ENCODE measurements at places on chromosomes 5 and 9.

- no peak for DNase-seq
Observed at GRCh38 chr5:117262572-117263131, 688.0 kb upstream of the SEMA6A start.

DNA sequence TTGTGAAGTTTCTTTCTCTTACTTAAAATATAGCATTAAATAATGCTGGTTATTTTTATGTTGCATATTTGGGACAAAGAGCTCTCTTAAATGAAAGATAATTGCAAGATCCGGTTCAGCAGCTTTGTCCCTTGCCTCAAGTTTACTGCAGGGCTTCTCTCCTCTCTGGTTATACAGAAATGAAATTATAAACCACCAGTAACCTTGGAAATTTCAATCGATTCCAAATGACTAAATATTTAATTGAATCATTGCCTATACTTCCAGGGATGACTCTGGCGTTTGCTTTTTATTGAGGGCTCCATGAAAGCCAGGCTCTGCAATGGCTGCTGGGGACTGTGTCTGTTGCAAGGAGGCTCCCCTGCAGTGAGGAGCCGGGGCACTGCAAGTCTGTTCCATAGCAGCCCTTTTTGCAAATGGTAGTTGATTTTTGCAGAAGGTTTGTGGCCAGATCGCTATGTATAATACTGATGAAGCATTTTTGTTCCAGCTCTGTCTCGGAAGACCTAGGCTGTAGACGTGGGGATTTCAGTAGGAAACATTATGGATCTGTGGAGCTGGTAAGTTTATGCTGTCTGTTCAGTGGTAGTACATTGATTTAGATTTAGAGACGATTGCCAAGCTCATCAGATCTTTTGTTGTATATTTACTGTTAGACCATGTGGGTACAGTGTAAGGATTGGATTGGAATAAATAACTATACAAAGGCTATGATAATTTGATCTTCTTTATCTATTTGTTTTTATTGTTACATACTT is at the start of gene GARNL3:
Gene GARNL3 (plus strand): TSS at position 313 of the 758 bp plus-strand sequence. CDS start 104 bp downstream, at position 417.
- DNase-seq = no peak

GRCh38 chr5:171525085-171525484 is 105.6 kb downstream of the FGF18 start:
- no peak for DNase-seq

DNA sequence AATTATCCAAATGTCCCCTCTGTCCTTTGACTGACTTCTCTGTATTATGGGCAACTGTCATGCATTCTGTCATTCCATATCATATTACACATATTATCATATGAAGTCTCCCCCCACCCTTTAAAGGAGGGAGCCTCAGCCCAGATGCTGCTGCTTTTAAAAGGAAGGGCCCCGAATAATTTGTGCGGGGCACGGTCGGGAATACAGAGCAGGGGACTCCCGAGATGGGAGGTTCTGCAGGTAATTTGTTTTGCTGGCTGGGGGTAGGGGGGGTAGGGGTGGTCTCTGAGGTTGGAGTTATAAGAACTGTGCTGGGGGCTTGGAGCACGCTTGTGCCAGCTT is 10.1 kb upstream of the LHX2 start:
- no peak for DNase-seq

DNA sequence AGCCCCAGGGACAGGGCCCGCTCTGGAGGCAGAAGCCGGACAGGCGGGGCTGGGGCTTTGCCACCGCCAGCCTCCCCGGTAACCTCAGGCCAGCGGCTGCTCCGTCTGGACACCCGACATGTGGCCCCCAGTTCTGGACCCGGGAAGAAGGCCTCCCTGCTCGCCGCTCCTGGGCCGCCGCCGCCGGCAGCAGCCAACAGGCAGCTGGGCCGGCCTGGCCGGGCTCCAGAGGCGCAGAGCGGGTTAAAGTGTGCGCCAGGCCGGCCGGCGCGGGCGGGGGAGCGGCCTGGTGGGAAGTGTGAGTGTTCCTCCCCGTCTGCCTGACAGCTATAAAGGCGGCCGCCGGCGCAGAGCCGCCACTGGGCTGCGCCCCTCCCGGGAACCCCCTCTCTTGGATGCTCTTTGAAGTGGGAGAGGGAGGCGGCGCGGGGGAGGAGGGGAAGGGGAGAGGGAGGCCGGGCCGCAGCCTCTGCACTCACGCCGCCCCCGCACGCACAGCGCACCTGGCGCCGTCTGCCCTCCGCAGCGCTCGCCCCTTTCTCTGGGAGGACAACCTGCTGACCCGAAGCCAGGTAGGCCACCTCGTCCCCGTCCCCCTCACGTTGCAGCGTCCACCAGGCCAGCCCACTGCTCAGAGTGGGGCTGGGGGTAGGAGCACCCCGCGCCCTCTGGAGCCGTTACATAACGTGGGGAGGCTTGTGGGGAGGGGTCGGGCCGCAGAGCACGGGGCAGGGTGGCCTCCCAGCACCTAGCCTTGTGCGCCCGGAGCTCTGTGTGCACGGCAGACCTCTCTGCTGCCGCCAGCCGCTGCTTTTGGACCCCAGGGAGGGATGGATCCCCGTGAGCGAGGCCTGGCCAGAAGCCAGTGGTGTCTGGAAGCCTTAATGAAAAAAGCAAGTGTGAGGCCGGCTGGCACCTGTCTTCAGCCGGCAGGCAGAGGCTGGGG is at the start of gene ADAMTSL2:
Gene ADAMTSL2 (plus strand): TSS at position 359 of the 946 bp plus-strand sequence. CDS start 2,009 bp downstream, outside the sequence.
- no peak for DNase-seq

GRCh38 chr9:33048054-33048465 is 23.0 kb downstream of the DNAJA1 start:
- DNase-seq = no peak

- DNase-seq = no peak
Observed at GRCh38 chr5:161385027-161385426, 161.5 kb downstream of the GABRB2 start.

DNA sequence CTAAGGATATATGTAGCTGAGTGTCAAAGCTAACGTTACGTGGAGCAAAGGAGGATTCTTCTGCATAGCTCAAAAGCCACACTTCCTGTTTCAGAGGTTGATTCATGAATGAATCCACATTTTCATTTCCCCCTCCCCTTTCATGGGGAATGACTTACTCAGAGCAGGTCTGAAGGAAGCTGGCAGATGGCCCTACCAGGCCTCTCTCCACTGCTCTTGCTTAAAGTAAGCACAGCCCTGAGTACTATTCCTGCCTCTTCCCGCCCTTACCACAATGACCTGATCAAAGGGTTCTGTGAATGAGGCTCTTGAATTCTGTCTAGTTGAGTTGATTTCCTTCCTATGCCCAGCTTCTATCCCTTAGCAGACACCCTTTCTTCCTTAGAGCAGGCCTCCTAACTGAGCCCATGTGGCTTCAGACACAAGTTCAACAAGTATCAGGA is 6.3 kb downstream of the IGIP start:
- DNase-seq = no peak

DNA sequence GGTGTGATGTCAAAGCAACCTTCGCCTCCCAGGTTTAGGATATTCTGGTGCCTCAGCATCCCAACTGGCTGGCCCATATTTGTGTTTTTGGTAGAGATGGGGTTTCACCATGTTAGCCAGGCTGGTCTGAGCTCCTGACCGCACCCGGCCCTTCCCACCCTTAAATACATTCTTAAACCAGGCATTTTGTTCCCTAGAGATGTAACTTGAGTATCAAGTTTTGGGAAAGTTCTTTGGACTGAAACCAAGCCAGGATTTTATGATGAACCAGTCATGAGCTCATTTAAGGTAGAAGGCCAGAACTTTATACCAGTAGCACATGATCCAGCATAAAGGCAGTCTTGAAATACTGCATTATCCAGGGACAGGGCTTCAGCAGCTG is 3.5 kb downstream of the RPL7A start:
- no peak for DNase-seq

GRCh38 chr9:108257382-108257781 is 598.4 kb downstream of the ACTL7B start:
- no peak for DNase-seq

DNA sequence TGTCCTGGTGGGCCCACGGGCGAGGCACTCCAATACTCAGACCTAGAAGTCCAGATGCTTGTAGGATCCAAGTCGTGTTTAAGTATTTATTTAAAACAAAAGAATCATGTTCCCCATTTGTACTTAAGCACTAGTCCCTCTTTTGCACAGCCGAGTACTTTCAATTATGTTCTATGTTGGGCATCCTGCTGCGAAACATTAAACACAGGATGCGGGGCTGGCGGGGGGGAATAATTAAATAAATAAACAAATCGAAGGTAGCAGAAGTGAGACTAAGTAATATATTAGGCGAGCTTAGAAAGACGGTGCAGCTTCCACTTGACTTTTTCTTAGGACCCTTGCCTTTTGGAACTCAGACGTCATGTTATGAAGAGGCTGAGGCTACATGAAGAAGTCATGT is 1129.2 kb upstream of the ACO1 start:
- DNase-seq = no peak

DNA sequence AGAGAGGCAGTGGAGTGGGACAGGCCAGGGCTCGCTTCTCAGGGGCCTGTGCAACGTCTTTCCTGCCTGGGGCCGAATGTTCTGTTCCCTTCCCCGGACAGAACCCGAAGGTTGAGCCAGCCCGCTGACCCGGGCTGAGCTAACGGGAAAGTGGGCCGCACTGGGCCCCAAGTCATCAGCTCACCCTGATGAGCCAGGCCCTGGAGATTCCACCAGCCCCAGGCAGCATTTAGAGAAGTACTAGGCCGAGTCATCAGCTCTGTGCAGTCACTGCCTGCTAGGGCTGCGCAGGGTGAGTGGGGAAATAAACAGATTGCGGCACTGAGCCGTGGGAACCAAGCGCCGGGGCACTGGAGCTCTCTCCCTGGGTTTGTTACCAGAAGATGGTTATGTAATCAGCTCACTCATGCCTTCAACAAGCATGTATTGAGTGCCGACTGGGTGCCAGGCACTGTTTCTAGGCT is 29.1 kb upstream of the DUSP1 start:
- DNase-seq = no peak

GRCh38 chr9:18826248-18826647 is 206.8 kb downstream of the SAXO1 start:
- DNase-seq = no peak

GRCh38 chr5:54347221-54347865 is 37.0 kb upstream of the ARL15 start:
- DNase-seq = no peak

- DNase-seq = no peak
Observed at GRCh38 chr5:142358121-142358520, 33.3 kb upstream of the SPRY4 start.

DNA sequence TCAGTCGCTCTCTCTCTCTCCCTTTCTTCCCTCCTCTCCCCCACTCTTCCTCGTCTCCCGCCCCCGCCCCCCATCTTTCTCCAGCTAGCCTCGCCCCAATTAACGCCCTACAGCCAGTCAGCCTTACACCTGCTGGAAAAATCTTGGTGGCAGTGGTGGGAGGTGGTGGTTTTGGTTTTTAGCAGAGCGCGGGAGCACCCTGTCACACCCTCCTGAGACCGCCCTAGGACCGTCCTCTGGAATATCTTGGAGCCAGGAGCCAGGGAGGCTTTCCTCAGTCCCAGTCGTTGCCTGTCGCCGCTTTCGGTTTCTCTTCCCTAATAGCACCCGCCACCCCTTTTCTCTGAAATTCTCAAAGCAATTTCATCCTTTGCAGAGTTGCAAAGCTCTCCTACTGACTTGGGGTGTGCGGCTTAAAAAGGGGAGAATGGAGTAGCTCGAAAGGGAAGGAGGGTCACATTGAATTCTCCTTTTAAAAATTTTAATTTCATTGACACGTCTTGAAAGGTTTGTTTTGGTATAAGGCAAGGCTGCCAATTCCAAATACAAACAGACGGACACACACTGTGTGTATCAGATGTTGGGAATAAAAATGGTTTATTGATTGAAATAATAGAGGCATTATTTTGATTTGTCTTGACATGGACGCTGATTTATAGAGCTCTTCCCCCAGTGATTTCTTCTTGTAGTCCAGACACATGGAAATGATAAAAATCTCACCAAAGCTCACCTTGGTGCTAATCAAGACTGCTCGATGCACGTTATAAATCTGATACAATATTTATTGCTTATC is 301.3 kb downstream of the PARP8 start:
- no peak for DNase-seq

DNA sequence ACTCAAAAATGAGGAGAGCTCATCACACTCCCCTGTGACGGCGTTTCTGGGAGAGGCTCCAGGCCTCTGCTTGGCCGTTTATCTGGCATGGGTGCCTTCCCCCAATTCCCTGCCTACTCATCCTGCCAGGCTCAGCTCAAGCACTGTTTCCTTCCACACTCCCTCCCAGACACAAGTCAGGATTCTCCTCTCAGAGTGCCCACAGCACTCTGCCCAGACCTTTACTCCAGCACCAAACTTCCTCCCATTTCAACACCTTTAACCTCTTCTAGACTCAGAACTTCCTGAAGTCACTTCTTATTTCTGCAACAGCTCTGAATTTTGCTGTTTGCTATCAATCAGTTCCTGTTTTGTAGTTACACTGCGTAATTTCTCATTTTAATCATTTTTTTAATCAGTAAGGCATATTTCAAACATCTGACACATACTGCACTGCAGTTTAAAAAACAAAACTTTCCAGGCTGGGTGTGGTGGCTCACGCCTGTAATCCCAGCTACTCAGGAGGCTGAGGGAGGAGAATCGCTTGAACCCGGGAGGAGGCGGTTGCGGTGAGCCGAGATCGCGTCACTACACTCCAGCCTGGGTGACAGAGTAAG is 16.0 kb downstream of the TRMO start:
- DNase-seq = no peak

DNA sequence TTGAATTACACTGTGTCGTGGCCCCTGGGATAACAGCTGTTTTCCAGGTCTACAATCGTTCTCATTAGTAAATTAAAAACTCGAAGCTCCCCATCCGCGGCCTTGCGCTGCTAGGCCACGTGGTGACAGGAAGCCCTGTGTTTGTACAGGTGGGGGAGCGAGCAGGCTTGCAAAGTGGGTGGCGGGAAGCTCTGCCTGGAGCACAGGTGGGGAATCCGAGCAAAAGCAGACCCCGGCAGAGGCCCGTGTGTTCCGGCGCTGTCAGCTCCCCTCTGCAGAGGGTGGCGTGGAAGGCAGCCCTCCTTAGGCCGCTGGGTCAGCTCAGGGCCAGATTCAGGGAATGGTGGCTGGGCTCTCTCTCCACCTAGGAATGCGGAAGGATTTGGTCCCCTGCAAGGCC is 59.5 kb upstream of the ERCC6L2 start:
- no peak for DNase-seq

- no peak for DNase-seq
Observed at GRCh38 chr9:33300546-33300945, 10.2 kb downstream of the NFX1 start.

GRCh38 chr9:9973062-9973461 is 639.7 kb downstream of the PTPRD start:
- DNase-seq = no peak

Measured in HuH-7.5 (cell line).